ENCODE measurements at places on chromosomes 1 and 21. TPM values are rescaled to one million over a fixed set of nuclear protein-coding genes. Genes with fewer than 3 reads are reported as not detected.

DNA sequence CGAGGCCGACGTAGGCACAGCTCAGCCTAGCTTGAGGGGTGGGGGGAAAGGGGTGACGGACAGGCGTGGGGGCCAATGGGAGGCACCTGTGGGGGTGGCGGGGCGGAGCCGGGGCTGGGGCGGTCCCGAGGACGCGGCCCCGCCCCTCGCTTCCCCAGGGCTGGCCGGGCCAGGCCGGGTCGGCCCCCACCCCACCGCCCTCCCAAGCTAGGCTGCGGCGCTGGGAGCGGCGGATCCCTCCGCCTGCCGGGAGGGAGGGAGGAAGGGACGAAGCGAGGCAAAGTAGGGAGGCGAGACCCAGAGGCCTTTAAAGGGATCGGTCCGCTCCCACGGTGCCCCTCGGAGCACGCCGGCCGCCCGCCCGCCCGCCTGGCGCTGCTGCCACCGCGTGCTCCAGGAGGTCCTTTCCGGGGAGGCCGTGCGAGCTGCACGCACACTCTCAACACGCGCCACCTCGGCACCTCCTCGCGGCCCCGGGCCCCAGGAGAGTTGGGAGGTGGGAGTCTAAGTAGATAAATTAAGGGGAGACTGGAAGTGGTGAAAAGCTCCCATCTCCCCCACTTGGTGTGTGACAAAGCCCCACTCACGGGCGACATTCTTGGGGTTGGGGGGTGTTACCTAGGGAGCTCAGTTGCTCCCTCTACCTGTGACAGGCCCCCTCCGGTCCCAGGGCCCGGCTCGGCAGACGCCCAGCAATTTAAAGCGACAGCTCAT, 375 bp upstream of the MEF2D start:
- DNase-seq = peak; percentile 80

DNA sequence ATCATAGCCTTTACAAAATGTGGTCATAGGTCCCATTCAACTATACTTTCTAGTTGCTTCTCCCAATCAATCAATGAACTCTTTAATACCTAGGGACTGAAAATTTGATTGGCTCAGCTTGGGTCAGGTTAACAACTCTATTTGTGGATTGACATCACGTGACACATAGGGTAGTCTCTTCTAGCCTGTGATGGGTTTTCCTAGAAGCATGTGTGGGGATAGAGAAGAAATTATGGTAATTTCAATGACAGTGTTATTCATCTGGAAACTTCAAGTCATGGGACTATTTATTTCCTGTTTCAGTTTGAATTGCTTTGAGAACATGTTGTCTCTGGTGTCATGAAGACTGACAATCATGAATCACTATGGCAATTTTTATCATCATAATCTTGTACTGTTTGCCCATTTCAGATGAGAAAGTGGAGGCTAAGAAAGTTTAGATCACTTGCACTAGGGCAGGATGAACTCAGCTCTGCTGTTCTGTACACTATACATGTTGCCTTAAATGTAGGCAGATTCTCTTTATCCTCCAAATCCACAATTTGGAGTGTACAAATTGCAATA, 529.9 kb upstream of the BEND5 start:
- DNase-seq = no peak

GRCh38 chr1:12148958-12149790, 17.6 kb upstream of the TNFRSF1B start:
- DNase-seq = no peak

- DNase-seq = no peak
Measured at GRCh38 chr1:118294875-118295642, 110.0 kb upstream of the SPAG17 start.

DNA sequence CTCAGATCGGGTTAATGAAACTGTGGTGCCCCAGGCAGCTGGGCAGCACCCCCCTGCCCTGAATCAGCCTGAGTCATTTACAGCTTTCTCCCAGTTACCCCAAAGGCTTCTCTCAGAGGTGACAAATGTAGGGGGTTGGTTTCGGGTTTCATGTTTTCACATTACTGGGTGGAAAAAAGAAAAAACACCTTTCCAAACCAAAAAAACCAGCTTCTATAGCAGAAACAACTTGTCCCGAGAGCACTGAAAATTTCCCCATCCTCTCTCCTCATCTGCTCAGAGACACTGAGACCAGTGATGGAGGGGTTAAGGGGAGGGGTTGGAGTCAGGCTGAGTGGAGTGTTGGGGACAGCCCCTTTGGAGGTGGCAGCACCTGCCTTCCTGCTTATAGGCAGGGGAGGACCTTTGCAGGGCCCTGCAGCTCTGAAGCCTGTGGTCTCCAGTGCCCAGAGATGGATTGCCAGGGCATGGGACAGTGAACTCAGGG, 15.6 kb downstream of the UTP11 start:
- DNase-seq = no peak

GRCh38 chr1:235907897-235908240, 41.2 kb upstream of the LYST start:
- DNase-seq = no peak

GRCh38 chr1:2789986-2790581, 11.4 kb downstream of the TTC34 start:
- no peak for DNase-seq

DNA sequence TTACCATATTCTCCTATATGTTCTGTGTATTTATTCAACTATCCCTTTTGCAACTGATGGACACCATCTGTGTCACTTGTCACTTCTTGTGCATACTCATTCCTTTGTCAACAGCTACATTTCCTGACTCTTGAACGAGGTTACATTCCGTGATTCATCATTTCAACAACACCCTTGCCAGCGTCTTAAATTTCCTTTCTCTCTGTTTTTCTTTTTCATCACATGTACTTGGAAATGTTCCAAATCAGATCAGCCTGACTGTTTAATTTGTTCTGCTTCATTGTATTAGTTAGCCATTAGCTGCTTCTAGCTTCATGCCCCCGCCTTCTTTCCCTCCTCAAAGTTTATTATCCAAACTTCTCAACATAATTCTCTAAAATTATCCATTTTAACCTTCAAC, 173.0 kb downstream of the ADGRL4 start:
- no peak for DNase-seq

DNA sequence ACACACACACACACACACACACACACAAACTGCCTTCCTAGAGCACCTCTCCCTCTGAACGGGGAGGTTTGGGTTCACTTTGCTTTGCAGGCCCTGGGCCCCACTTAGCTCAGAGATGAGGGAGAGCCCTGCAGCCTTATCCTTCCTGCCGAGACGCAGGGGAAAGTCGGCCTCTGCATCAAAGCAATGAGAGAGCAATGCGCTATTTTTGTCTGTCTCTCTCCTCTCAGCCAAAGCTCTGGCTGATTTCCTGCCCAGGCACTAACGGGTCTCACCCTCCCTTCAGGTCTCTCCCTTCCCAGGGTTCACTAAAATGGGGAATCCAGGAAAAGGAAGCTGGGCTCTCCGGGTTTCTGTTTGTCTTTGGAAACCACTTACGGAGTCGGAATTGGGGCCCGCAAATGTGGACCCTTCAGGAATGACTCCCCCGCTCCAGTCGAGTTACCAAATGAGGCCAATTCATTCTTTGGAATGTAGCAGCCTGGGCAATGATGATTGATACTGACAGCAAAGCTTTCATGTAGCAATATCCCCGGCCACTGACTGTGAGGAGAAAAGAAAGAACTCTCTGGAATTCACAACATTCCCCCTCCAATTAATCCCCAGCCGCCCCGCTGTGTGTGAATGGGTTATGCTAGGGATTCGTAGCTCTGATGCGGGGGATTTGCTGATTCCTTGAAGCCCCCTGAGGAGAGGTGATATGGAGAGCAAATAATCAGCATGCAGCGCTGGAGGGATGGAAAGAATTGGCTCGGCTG, 61.5 kb upstream of the WLS start:
- no peak for DNase-seq

- DNase-seq = peak; percentile 72
Measured at GRCh38 chr1:50969611-50970508, at the start of gene CDKN2C. CDKN2C (plus strand) TSS chr1:50970245; CDS start chr1:50970369, 124 bp downstream.

DNA sequence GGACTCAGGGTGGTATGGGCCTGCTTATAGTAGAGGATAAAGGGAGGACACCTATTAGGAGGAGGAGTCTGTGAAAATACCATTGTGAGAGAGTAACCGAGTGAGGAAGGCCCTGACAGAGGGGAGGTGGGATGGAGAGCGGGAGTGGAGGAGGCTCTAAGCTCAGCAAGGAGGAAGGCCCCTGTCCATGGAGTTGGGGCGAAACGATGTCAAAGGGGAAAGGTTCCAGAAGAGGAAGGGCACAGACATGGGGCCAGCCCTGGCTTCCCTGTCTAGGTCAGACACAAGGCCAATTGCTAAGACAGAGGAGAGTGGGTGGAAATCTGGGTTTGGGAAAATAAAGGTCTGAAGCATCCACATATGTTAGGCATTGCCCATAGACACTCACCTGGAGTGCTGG, 44.2 kb downstream of the ELK4 start:
- DNase-seq = no peak

DNA sequence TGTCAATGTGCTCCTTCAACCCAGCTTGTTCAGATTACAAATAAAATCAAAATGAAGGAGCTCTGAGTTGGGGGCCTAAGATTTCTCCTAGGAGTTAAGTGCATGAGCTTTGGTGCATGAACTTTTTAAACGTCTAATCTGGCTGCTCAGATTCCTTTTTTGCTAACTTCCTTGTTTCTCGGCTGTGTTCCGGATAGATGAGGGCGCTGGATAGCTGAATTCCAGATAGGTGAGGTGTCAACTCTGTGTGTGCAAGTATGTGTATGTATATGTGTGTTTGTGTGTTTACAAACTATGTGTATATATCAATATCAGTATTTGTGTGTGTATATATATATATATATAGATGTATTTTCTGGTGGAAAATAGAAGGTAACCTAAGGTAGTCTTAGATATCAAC, 37.5 kb upstream of the RCAN3 start:
- DNase-seq = no peak

- DNase-seq = no peak
Measured at GRCh38 chr1:2529784-2530512, at the start of gene HES5. HES5 (minus strand) TSS chr1:2530263; CDS start chr1:2530164, 99 bp downstream.

DNA sequence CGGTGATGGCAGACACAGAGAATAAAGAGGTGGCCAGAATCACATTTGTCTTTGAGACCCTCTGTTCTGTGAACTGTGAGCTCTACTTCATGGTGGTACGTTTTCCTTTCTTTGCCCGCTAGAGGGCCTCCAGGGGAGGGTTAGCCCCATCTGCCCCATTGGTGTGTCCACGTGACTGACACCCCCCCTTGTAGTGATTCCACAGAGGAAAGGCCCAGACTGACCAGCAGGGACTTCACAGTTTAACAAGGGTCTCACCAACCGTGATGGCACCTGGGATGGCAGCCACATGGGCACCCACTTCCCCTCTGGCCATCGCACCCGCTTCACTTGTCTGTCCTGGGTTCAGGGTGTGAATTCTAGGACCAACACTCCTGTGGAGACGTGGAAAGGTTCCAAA, 22.3 kb upstream of the SARS1 start:
- DNase-seq = no peak

The ZCCHC17 gene
- total RNA-seq = 53.0 TPM

The SERTAD4 gene
- total RNA-seq = not detected

The S100A3 gene
- 2.5 TPM for total RNA-seq

The IVL gene
- total RNA-seq = not detected

The DCLRE1B gene
- total RNA-seq = 8.0 TPM

The GNG4 gene
- total RNA-seq = 27.1 TPM

Measured in HepG2 (cell line).